Hepatocyte (in vitro differentiated cells): ENCODE measurements at places on chromosomes 12 and 14. TPM values are rescaled to one million over a fixed set of nuclear protein-coding genes. Genes with fewer than 3 reads are reported as not detected.

The AHSA1 gene
- 111 and 126 TPM in 2 replicates for total RNA-seq

The VRTN gene
- total RNA-seq: 0.13 TPM in 1 of 2 replicates, not detected in the other

The PARP11 gene
- total RNA-seq: 5.9 and 9.4 TPM in 2 replicates

The LMO3 gene
- total RNA-seq: 13.5 and 22.5 TPM in 2 replicates

The PKP2 gene
- total RNA-seq: 58.0 and 60.0 TPM in 2 replicates

The KRT3 gene
- total RNA-seq: not detected in 2 replicates

The PNP gene
- 69.2 and 81.2 TPM in 2 replicates for total RNA-seq

- H3K4me3 ChIP-seq: no peak overlapping the region
- H3K27me3 ChIP-seq: peaks cover 2% of the 10 kb centered on the region
- no peak for DNase-seq
- H3K4me1 ChIP-seq: no peaks in the 10 kb centered on the region
- no peak overlapping the region for H3K27ac ChIP-seq
- H3K36me3 ChIP-seq: no peaks in the 10 kb centered on the region
Observed at GRCh38 chr12:131487388-131488124, 223.3 kb upstream of the SFSWAP start.

DNA sequence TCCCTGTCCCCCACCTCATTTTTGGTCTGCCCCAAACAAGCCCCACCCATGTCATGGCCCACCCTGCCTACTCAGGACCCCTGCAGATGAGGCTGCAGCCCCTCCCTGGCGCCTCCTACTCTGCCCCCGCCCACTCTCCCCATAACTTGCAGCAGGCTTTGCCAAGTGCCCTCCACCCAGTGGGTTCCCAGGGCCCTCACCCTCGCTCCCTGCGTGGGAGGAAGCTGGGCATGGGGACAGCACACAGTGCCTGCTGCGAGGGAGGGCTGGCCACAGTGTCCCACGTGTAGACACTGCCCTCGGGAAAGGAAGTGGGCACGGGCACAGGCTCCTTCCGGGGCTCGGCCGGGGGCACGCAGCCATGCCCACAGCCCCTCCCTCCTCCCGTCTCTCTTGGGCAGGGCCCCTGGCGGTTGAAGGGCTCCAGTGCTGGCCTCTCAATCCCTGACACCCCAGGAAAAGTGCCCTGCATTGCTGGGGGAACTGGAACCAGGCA lies 9.4 kb downstream of the AKT1 start:
- no peak overlapping the region for H3K4me3 ChIP-seq
- no peak for DNase-seq
- H3K36me3 ChIP-seq: no peaks in the 10 kb centered on the region
- H3K27me3 ChIP-seq: no peaks in the 10 kb centered on the region
- no peaks in the 10 kb centered on the region for H3K4me1 ChIP-seq

GRCh38 chr14:94970941-94971730 lies 186.2 kb downstream of the DICER1 start:
- no peaks in the 10 kb centered on the region for H3K36me3 ChIP-seq
- no peak for DNase-seq
- no peak overlapping the region for H3K4me3 ChIP-seq

DNA sequence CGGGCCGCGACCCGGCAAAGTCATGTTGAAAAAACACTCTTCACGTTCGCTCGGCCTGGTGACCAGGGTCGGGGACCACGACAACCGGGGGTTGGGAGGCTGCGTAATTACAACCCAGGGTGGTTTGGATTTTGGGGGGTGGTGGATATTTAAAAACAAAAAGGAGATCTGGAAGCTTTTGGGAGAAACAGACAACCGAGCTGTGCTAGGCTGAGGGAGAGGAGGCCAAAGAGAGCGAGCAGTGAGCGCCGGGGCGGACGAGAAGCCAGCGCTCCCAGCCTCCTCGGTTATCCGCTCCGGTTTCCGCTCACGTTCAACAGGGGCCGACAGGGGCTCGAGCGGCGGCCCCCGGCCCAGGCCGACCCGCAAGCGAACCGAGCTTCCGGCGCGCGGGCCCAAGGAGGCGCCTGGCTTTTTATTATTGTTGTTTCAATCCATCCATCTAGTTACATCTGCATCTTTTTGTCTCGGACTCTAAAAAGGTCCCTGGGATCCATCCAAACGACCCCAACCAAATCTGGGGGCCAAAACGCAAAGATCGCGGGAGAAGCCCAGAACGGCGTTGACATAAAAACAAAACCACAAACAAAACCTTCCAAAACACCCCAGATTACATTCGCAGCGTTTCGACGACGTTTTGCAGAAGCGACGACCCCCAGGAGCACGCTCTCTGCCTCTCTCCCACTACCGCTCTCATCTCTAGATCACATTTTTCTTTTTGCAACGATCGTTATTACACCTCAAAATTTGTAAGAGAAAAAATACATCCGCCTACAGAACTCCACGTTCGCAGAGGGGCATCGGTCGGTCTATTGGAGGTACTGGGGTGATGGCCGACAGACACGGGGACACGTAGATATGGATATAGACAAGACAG lies 771 bp downstream of the OTX2 start:
- H3K4me1 ChIP-seq: peaks cover 11% of the 10 kb centered on the region
- H3K27me3 ChIP-seq: peaks cover 98% of the 10 kb centered on the region
- no peaks in the 10 kb centered on the region for H3K36me3 ChIP-seq
- no peak for DNase-seq

GRCh38 chr12:20011200-20011599 lies 357.1 kb upstream of the PDE3A start:
- no peaks in the 10 kb centered on the region for H3K4me1 ChIP-seq
- no peaks in the 10 kb centered on the region for H3K27me3 ChIP-seq
- no peak overlapping the region for H3K4me3 ChIP-seq
- no peak for DNase-seq
- H3K36me3 ChIP-seq: no peaks in the 10 kb centered on the region
- no peak overlapping the region for H3K27ac ChIP-seq

GRCh38 chr12:15535352-15535781 lies 213.1 kb downstream of the PTPRO start:
- no peaks in the 10 kb centered on the region for H3K4me1 ChIP-seq
- no peak for DNase-seq
- no peak overlapping the region for H3K27ac ChIP-seq
- H3K36me3 ChIP-seq: no peaks in the 10 kb centered on the region

DNA sequence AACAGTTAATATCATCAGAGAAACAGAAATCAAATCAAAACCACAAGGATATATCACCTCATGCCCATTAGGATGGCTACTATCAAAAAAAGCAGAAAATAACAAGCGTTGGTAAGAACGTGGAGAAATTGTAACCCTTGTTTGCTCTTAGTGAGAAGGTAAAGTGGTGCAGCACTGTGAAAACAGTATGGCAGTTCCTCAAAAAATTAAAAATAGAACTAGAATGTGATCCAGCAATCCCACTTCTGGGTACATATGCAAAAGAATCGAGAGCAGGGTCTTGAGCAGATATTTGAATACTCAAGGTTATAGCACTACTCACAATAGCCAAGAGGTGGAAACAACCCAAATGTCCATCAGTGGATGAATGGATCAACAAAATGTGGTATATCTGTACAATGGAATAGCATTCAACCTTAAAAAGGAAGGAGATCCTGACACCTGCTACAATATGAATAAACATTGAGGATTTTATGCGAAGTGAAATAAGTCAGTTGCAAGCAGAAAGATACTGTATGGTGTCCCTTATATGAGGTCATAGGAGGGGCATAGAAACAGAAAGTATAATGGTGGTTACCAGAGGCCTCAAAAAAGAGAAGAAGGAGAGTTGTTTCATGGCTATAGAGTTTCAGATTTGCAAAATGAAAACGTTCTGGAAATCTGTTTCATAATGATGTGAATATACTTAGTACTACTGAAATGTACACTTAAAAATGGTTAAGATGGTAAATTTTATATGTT lies 131.0 kb upstream of the EEA1 start:
- H3K27me3 ChIP-seq: no peaks in the 10 kb centered on the region
- DNase-seq: no peak
- peaks cover 9% of the 10 kb centered on the region for H3K4me1 ChIP-seq
- no peak overlapping the region for H3K4me3 ChIP-seq
